ENCODE measurements at places on chromosomes 2 and 18. TPM values are rescaled to one million over a fixed set of nuclear protein-coding genes. Genes with fewer than 3 reads are reported as not detected.
A peak's percentile ranks its signal among the peaks of the same experiment; 100 is the strongest.

Gene INO80D
- total RNA-seq = 18.7 TPM

Gene ANO7
- total RNA-seq = 0.14 TPM

Gene ELOA2
- not detected for total RNA-seq

Gene ZSWIM2
- not detected for total RNA-seq

Gene NEU4
- total RNA-seq = not detected

Gene TRABD2A
- total RNA-seq = 20.0 TPM

Gene EGR4
- total RNA-seq = 0.22 TPM

Gene IL1R1
- 5.2 TPM for total RNA-seq

Gene CRYGB
- total RNA-seq = not detected

Gene ARPC2
- total RNA-seq = 284 TPM

Gene GPC1
- 36.9 TPM for total RNA-seq

Gene SERPINB5
- 330 TPM for total RNA-seq

Gene NPAS2
- total RNA-seq = 16.4 TPM

Gene EPB41L3
- total RNA-seq = not detected

GRCh38 chr18:13621886-13622619, 104.3 kb downstream of the FAM210A start:
- no peak overlapping the region for H3K4me3 ChIP-seq
- no peaks in the 10 kb centered on the region for H3K4me1 ChIP-seq
- peaks cover 21% of the 10 kb centered on the region for H3K27me3 ChIP-seq
- no peaks in the 10 kb centered on the region for H3K36me3 ChIP-seq
- no peak overlapping the region for H3K27ac ChIP-seq

DNA sequence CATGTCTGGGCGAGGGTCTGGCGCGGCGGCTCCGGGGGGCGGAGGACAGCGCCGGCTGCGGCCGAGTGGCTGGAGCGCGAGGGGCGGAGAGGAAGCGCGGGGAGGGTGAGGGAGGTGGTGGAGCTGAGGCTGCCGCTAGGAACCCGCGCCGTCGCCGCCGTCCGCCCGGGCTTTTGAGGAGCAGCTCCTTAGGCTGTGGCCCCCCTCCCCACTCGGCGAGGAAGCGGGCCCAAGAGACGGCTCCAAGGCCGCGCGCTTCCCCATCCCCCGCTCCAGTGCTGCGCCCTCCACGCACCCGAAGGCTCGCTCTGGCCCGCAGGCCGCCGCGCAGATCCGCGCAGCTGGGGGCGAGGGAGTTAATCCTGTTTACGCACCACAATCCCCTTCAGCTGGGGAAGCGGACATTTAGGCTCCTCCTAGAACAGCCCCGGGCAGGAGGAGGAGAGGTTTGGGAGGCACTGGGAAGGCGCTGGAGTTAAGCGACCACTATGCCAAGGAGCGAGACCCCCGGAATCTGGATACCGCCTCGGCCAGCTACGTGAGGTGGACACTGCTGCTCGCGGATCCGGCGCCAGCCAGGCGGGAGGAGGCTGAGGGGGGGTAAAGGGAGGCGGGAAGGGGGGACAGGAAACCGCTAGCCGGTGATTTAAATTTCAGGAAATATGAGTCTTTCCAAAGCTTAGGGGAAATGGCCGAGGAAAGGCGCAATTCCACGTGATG, at the start of gene CNRIP1:
CNRIP1 (minus strand) TSS at position 552 of the 720 bp plus-strand sequence; CDS start at position 3, 549 bp downstream.
- H3K27ac ChIP-seq = no peak within 1 kb of the TSS
- no peaks in the 10 kb centered on the region for H3K4me1 ChIP-seq
- H3K36me3 ChIP-seq = no peaks in the 10 kb centered on the region
- DNase-seq = peak; percentile 44
- H3K27me3 ChIP-seq = peaks cover 9% of the 10 kb centered on the region

GRCh38 chr2:105629634-105630033, 115.1 kb upstream of the NCK2 start:
- H3K36me3 ChIP-seq = no peaks in the 10 kb centered on the region
- H3K27ac ChIP-seq = no peak overlapping the region

DNA sequence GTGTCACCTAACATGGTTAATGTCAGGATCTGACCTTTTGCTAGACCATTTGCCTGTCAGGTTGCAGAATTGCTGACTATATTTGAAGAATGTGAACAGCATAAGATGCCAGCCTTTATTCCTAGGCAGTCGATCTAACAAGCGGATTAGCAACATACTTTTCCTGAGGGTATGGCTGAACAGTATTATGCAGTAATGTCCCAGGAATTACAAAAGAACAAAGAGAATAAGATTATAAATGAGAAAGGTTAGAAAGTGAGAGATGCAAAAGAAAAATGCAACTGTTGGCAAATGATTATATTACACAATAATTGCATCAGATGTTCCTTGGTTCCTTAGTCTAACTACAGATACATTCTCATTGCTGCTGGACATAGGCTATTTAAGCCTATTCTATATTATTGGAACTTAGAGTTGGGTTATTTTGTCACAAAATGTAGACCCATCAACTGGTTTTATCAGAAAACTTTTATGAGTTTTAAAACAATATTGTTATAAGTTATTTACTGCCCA, 647.1 kb upstream of the CRIM1 start:
- H3K27me3 ChIP-seq = peaks cover 65% of the 10 kb centered on the region
- no peaks in the 10 kb centered on the region for H3K4me1 ChIP-seq
- H3K27ac ChIP-seq = no peak overlapping the region
- no peaks in the 10 kb centered on the region for H3K36me3 ChIP-seq

DNA sequence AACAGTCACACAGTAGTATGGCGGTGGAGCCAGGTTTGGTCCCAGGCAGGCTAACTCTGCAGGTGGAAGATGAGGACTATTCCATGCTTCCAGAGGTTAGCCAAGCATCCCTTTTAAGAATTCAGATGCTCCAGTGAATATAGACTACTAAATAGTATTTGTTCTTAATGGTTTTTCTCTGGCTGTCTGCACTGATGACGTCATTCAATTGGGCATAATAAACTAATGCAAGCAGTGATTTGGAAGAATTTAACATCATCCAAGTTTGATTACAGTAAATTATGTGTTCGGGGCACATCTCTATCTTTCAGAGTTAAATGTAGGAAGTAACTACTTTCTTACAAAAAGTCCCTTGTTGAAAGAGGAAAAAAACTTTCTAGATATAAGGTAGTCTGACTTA, 78.8 kb upstream of the RND3 start:
- no peak overlapping the region for H3K27ac ChIP-seq
- peaks cover 18% of the 10 kb centered on the region for H3K4me1 ChIP-seq
- H3K4me3 ChIP-seq = no peak overlapping the region
- DNase-seq = no peak
- no peaks in the 10 kb centered on the region for H3K36me3 ChIP-seq
- no peaks in the 10 kb centered on the region for H3K27me3 ChIP-seq

DNA sequence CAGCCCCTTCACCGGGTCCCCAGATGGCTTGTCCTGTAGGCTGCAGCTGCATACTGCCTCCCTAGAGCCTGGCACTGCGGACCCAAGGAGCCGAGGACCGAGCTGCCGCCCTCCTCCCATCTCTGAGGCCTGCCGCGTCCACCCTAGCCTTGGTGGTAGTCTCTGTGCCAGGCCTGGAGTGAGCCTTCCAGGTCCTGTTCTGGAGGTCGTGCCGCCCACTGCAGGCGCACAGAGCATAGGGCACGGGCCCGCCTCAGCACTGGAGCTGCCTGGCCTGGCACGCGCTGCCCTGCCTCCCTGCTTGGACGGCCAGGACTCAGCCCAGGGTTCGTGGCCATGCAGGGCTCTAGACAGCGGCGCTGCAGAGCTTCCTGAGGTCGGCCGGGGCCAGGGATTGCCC, 239.5 kb downstream of the DCDC2C start:
- H3K27ac ChIP-seq = no peak overlapping the region
- H3K4me1 ChIP-seq = no peaks in the 10 kb centered on the region
- DNase-seq = no peak
- H3K36me3 ChIP-seq = no peaks in the 10 kb centered on the region
- H3K27me3 ChIP-seq = no peaks in the 10 kb centered on the region
- no peak overlapping the region for H3K4me3 ChIP-seq

- no peaks in the 10 kb centered on the region for H3K4me1 ChIP-seq
- H3K27me3 ChIP-seq = no peaks in the 10 kb centered on the region
- H3K36me3 ChIP-seq = peaks cover 6% of the 10 kb centered on the region
- peak; percentile 66 for DNase-seq
Observed at GRCh38 chr2:96951125-96951654, 35.2 kb downstream of the FAM178B start.

GRCh38 chr18:23165271-23166068, 30.2 kb downstream of the CABLES1 start:
- no peaks in the 10 kb centered on the region for H3K36me3 ChIP-seq
- H3K27ac ChIP-seq = no peak overlapping the region
- H3K27me3 ChIP-seq = no peaks in the 10 kb centered on the region

DNA sequence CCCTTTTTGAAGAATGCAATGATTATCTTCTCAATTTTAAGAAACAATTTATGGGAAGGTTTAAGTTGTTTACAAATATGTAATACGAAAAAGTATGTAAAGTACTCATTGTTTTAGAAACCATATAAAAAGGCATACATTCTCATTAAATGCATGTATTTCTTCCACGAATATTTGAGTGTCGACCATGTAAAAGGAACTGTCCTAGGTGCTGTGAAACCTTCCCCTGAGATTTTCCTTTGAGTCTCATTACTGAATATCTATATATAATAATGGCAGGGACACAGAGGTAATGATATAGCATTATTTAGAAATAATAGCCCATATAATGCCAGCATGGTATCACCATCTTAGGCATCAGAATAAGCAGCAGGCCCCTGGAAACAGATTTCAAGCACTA, 239.3 kb downstream of the ERBB4 start:
- H3K4me1 ChIP-seq = no peaks in the 10 kb centered on the region
- peaks cover 73% of the 10 kb centered on the region for H3K27me3 ChIP-seq
- H3K27ac ChIP-seq = no peak overlapping the region
- DNase-seq = no peak
- no peak overlapping the region for H3K4me3 ChIP-seq

DNA sequence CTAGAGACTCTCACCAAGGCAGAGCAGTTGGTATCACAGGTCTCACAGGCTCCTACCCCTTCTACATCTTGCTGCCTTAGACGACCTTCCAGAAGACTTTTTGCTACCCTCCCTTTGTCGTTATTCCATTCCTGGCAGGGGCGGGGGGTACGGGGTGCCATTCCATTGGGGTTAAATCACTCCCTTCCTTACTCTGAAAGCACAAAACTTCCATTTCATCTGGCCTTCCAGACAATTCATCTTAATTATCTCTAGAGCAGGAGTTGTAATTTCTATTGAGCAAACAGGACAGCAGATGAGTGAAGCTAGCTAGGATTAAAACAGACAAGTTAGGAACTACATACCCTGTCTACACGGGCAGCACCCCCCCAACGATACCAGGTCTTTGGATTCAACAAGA, 276.2 kb upstream of the TANK start:
- no peaks in the 10 kb centered on the region for H3K4me1 ChIP-seq
- no peaks in the 10 kb centered on the region for H3K36me3 ChIP-seq

- H3K27ac ChIP-seq = peak overlapping the region; percentile 54
- H3K4me3 ChIP-seq = no peak overlapping the region
- H3K4me1 ChIP-seq = peaks cover 10% of the 10 kb centered on the region
- no peaks in the 10 kb centered on the region for H3K36me3 ChIP-seq
- H3K27me3 ChIP-seq = no peaks in the 10 kb centered on the region
Observed at GRCh38 chr18:28834889-28835288, 658.0 kb upstream of the CDH2 start.

DNA sequence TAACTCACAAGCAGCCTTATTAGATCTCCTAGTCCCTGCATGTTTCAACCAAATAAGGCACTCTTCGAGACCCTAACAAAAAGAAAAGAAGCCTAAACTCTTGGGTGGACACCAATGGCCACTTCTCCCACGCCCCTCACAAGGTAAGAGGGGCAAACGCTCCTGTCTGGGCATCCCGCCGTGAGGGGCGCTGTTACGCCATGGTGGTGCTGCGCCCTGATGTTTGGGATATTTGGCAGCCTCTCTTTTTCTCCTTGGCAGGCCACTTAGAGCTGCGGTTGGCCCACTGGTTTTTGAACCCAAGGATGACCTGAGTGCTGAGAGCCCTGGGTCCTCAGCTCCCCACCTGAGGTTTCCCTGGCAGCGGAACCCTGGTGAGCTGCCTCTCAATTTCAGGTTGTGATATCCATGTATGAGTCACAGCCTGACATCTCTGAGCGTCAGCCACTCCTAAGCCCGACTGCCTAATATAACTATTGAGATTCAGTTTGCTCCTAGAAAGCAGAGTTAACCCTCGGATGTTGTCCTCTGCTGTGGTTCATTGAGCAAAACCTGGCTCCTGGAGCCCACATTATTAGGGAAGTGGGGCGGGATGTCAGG, 103.3 kb downstream of the COL6A3 start:
- no peak overlapping the region for H3K4me3 ChIP-seq
- H3K27ac ChIP-seq = no peak overlapping the region
- no peaks in the 10 kb centered on the region for H3K36me3 ChIP-seq
- H3K4me1 ChIP-seq = peaks cover 18% of the 10 kb centered on the region
- H3K27me3 ChIP-seq = no peaks in the 10 kb centered on the region

DNA sequence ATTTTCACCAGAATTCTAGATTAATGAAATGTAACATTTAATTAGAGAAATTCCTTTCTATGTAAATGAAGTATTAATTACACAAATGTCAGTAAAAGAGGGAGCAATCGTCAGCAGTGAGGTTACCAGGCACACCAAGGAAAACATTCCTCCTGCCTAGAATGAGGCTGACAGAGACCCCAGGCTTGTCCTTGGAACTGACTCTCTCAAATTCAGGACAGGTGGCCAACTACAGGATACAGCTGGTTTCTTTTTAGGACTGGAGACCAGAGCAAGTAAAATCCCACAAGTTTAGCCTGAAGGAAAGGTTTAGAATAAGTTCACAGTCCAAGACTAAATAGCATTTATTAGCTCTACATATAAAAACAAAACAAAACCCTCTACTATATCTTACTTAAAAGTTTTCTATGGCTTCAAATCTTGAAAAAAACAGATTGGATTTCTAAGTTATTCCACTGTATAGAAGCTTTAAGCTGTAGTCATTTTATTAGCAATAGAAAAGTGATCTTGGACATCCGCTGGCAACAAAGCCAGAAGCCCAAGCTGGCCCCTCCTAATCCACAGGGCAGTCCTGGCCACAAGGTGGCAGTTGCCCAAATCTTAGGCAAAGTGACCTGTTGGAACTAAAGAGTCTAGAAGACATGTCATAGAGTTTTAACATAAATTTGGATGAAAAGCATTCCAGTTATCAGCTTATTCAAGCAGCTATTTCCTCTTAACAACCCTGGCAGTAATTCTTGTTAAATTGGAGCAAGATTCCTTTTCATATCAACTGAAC, 81.0 kb downstream of the SP3 start:
- H3K27ac ChIP-seq = no peak overlapping the region
- H3K36me3 ChIP-seq = no peaks in the 10 kb centered on the region
- DNase-seq = peak; percentile 68
- H3K4me3 ChIP-seq = no peak overlapping the region

GRCh38 chr2:133498662-133499585, 69.3 kb downstream of the NCKAP5 start:
- H3K27me3 ChIP-seq = no peaks in the 10 kb centered on the region
- H3K4me1 ChIP-seq = no peaks in the 10 kb centered on the region
- no peaks in the 10 kb centered on the region for H3K36me3 ChIP-seq
- no peak for DNase-seq

DNA sequence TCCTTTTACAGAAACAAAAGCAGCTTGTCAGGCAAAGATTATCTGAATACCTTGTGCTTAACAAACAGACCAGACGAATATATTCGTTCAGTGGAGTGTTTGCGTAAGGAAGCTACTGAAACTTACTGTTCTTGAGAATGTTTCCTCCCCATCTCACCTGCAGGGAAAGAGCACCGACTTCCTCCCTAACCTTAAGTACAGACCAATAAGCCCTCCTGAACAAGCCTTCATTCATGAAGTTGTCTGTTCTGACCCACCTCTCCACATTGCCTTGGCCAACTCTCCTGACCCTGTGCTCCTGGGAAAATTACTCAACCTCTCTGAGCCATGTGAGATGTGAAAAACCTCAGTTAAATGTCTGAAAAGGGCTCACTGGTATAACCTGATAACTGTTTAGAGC, 35.2 kb downstream of the STK39 start:
- H3K36me3 ChIP-seq = peaks cover 10% of the 10 kb centered on the region
- H3K4me1 ChIP-seq = peaks cover 14% of the 10 kb centered on the region
- H3K27me3 ChIP-seq = no peaks in the 10 kb centered on the region
- no peak overlapping the region for H3K4me3 ChIP-seq
- DNase-seq = no peak
